ENCODE measurements at places on chromosomes 7 and 10.

GRCh38 chr10:74944205-74944604, 117.8 kb downstream of the KAT6B start:
- DNase-seq = no peak

GRCh38 chr10:45487735-45488134, 113.7 kb downstream of the ALOX5 start:
- no peak for DNase-seq

GRCh38 chr7:57177856-57178767, 45.9 kb upstream of the ZNF479 start:
- DNase-seq = no peak

GRCh38 chr10:100338434-100339036, 8.5 kb upstream of the SCD start:
- DNase-seq = peak; percentile 81

DNA sequence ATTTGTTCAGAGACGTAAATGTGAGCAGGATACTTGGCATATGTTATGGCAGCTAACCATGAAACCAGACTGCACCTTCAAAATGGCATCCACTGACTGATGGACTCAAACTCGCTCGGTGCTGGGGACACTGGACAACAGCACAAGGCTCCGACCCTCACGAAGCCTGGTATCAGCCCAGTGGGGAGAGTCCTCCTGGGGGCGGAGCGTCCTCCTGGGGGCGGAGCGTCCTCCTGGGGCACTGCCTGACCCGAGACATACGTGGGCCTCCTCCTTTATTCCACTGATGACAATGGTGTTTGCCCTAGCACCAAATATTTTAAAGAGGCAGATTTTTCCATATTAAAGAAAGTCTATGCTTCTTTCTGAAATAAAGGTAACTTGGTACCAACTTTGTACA, 39.5 kb downstream of the ESYT2 start:
- DNase-seq = no peak

- DNase-seq = no peak
These were observed 377.2 kb upstream of the VWC2 start for GRCh38 chr7:49396229-49396628.

- DNase-seq = no peak
These were observed 112.1 kb upstream of the SDK1 start for GRCh38 chr7:3188946-3189345.

- peak; percentile 95 for DNase-seq
These were observed at the start of gene AKR1B1 for GRCh38 chr7:134458806-134459698. Gene AKR1B1, minus strand, starts transcription at chr7:134459100. Its CDS starts 38 bp downstream, at chr7:134459062.

GRCh38 chr7:130022623-130023175, 28.5 kb downstream of the ZC3HC1 start:
- no peak for DNase-seq

GRCh38 chr10:70592186-70592735, 10.3 kb downstream of the PRF1 start:
- DNase-seq = no peak

GRCh38 chr7:139355320-139355719, 4.4 kb upstream of the LUC7L2 start:
- no peak for DNase-seq

DNA sequence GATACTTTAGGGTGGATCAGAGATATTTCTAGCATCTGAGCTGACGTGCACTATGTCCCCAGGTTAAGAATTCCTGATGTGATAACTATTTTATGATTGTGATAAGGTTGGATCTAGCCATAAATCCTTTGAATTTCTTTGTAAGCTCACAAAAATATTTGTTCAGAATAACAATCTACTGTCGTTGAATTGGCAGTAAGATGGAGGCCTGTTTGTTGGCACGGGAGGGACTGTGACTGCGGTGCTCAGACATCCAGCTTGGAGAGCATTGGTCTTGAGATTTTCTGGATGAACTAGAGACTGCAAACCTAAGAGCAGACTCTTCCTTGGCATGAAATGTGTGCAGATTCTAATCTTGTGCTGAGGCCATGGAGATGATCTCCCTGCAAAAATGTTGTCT, 131.1 kb downstream of the LRRC4 start:
- no peak for DNase-seq

- no peak for DNase-seq
These were observed 62.4 kb downstream of the HK1 start for GRCh38 chr10:69340695-69341094.

DNA sequence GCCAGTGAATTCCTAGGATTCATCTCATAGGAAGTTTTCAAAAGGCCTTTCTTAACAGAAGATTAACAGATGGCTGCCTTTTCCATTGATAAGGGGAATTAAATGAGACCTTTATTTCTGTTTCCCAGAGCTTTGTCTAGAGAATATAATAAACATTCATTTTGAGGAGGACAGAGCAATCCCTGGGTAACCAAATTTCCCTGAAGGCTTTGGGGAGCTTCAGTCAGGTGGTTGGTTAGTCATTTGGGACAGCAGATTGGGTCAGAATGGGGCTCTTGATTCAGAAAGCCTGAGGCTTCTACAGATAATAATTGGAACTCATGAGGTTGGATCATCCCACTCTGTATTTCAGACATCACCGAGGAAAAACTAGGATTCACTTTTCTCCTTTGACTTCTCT, 21.8 kb downstream of the MXI1 start:
- DNase-seq = no peak
